ENCODE measurements at places on chromosomes 3 and 15. TPM values are rescaled to one million over a fixed set of nuclear protein-coding genes. Genes with fewer than 3 reads are reported as not detected.

GRCh38 chr3:62670351-62670750 is 204.9 kb downstream of the CADPS start:
- H3K4me1 ChIP-seq = peaks cover 7% of the 10 kb centered on the region
- H3K36me3 ChIP-seq = no peaks in the 10 kb centered on the region
- H3K27me3 ChIP-seq = peaks cover 31% of the 10 kb centered on the region
- H3K27ac ChIP-seq = no peak overlapping the region

DNA sequence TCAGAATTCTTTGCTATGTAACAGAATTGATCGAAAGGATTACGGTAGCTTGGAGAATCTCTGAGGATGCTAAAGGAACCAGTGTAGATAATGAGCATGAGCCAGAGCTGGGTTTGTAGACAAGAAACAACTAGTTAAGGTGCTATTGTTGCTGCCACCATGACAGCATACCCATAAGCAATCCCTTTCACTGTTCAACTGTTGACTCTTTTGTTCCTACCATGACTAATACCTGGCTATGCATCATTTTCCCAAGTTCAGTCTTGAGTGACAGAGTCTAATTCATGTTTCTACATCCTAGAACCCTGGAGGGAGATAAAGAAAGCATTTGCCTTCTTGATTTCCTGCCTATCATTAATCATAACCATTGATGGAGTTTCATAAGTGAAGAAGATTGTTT is 600.3 kb downstream of the OTOL1 start:
- H3K4me1 ChIP-seq = no peaks in the 10 kb centered on the region
- H3K36me3 ChIP-seq = no peaks in the 10 kb centered on the region
- H3K27me3 ChIP-seq = no peaks in the 10 kb centered on the region
- no peak overlapping the region for H3K4me3 ChIP-seq
- no peak for DNase-seq
- no peak overlapping the region for H3K27ac ChIP-seq

DNA sequence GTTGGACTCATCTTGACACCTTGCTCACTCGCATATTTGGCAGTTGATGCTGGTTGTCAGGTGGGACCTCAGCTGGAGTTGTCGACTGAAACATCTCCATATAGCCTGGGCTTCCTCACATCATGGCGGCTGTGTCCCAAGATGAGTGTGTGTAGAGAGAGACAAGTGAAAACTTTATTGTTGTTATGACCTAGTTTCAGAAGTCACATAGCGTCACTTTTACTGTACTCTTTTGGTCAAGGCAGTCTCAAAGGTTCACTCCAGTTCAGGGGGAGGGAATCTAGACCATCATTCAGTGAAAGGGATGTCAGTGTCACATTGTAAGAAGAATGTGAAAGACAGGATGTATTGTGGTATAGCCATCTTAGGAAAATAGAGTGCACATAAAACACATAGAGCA is 214.2 kb downstream of the ITPR1 start:
- H3K27me3 ChIP-seq = no peaks in the 10 kb centered on the region
- no peak overlapping the region for H3K4me3 ChIP-seq
- H3K4me1 ChIP-seq = peaks cover 10% of the 10 kb centered on the region
- no peak for DNase-seq

Gene ZPLD1
- not detected for total RNA-seq

Gene MUC4
- total RNA-seq = not detected

Gene CPNE9
- total RNA-seq = 1.3 TPM

Measured in neural crest cell (in vitro differentiated cells).